AML-193 (cell line): ENCODE measurements at places on chromosomes 1 and 21.

DNA sequence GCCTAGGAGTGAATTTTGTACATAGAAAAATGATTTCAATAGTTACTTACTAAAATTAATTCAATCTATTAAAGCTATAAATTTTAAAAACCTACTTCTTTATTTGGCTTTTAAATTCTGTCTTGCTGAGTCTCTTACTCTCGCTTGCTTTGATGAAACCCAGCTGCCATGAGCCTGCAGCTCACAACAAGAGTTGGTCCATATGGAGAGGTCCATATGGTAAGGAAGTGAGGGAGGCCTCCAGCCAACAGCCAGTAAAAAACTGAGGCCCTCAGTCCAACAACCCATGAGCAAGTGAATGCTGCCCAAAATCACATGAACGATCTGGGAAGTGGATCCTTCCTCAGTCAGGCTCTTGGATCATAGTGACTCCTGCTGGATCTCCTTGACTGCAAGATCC lies 89.9 kb upstream of the CXADR start:
- no peak for DNase-seq

- DNase-seq, result no peak
Observed at GRCh38 chr1:98854137-98854536, 150.5 kb downstream of the PLPPR5 start.

DNA sequence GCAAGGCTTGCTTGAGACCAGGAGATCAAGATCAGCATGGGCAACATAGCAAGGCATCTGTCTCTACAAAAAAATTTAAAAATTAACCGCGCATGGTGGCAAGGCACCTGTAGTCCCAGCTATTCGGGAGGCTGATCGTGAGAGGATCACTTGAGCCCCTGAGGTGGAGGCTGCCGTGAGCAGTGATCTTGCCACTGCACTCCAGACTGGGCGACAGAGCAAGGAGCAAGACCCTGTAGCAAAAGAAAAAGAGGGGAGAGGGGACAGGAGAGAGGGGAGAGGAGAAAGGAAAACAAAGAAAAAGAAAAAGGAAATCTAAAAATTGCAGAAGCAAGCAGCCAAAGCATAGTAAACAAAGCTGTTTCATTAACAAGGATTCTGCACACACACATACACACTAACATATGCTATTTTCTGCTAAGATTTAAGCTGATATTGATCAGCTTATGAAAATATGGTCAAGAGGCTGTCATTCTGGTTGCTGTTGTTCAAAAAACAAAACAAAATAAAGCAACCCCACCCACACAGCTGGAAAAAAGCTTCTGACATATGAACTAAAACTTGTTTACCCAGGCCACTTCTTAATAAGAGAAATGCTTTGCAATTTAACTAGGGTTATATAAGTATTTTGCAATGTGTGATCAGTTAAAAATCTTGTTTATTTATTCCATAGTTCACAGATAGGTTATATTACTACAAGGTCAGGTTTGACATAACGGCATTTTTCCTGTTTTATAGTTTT lies 1.8 kb downstream of the ARNT start:
- no peak for DNase-seq

DNA sequence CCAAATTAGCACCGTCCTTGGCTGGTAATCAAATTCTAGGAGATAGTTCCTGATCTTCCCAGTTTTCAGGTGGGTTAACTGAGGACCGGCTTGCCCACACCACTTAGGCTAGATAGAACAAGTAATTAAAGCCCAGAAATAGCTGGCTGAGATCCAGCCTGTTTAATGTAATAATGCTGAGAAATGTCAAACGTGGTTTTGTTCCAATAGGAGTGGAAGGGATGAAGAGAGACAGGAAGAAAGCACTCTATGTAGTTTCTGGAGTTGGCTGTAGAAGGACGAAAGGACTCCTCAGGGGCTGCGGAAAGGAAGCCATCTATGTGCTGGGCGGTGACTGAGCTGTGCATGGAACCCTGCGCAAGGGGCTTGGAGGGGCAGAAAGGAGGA lies 18.6 kb downstream of the NAV1 start:
- DNase-seq, result no peak

GRCh38 chr21:42527489-42528158 lies 14.0 kb downstream of the SLC37A1 start:
- DNase-seq, result no peak

- DNase-seq, result no peak
Observed at GRCh38 chr1:1157426-1157913, 16.2 kb upstream of the TTLL10 start.

GRCh38 chr1:109225711-109226445 lies 12.2 kb downstream of the SARS1 start:
- no peak for DNase-seq

DNA sequence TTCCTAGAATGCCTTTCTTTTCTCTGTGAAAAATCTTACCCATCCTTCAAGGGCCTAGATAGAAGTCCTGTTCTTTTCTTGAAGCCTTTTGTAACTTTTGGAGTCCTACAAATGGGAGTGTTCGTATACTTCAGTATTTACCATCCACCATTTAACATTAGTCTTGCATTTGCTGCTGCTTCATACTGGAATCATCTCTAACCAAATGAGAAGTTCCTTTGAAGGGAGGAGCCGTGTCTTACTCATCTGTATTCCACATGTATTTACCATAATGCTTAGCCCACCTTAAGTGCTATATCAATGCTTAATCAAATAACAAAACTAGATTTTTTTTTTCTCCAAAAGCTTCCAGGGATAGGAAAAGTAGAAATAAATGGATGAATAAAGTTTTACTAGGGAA lies 7.1 kb downstream of the PRDX6 start:
- no peak for DNase-seq

DNA sequence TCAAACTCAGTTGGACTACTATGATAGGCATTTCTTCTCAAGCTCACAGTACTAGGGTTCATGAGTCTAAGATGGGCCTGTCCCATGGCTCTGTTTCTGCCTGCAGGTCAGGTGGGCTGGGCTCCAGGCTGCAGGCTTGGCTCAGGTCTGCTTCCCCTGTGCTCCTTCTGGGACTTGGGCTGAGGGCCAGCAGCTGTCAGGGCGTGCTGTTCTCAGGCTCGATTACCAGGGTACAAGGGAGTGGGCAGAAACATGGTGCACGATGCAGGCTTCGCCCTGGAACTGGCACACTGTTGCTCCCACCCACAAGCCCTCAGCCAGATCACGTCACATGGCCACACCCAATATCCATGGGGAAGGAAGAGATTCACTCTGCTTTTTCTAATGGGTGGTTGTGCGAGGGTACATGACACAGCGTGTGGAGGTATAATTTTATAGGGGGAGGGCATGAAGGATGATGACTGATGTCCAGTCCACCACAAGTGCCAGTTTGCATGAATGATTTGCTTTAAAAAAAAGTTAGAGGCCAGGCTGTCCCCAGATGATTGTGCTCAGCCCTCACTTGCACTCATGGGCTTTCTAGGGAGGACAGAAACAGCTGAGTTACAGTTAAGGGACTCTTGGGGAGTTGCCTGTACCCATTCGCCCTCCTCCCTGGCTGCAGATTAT lies 118.0 kb downstream of the ACTL8 start:
- DNase-seq, result no peak

GRCh38 chr1:208159555-208160258 lies 84.5 kb downstream of the PLXNA2 start:
- DNase-seq, result no peak

DNA sequence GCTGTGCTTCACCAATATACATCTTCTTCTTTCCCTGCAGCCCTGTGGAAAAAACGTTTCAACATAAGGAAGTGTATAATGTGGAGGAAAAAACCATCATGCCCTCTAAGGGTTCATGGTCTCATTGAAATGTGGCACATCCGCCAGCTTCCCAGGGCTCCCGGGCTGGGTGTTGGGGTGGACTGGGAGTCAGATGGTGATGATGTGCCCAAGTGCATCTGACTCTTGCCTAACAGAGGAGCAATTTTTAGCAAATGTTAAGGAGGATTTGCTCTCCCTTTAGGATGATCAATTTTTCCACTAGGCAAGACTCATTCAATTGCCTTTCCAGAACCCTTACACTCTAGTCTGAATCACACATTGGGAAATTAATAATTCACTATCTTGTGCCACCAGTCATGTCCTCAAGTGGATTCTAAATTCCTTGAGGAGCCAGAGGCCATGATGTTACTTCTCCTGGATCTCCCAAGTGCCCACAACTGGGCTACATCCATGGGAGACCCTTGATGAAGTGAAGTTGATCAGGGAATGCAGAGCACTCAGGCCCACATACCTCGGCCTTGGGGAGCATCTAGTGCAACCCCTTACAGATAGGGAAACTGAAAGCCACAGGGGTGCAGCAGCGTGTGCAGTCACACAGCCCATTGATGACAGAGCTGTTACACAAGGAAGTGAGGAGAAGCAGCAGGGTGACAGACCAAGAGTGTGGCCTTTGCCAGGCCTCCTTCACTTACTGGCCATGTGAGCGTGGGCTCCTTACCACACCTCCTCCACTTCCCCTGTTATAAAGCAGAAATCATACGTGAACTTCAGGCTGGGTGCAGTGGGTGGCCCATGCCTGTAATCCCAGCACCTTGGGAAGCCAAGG lies 100.0 kb upstream of the SLC44A3 start:
- peak; percentile 95 for DNase-seq

DNA sequence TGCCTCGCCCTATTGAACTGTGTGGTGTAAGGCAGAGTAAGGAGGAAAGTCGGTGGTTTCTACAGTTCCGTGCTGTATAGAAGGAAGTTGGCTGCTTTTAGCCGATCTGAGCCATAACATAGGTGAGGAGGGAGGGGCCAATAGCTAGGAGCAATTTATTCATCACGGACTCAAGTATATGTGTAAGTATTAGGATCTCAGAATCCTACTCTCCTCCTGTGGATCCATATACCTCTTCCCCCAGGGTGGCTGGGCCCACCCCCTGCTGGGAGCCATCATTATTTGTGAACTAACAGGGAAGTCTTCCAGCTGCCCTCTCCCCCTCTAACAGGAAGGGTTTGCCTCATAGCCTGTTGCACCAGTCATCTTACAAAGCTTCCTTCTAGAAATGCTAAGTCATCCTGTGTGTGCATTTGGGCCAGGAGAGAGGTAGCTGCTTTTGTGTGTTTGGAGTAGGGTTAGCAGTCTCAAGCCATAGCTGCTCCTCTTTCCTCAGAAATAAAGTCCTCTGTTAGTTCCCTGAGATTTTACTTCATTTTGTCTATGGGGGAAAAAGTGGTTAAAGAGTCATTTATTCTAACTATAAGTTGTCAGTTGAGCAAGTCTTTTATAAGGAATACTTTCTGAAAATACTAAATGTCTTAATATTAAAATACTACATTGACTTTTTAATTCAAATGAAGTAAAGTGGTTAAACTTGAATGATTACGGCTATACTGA lies 14.9 kb upstream of the CENPS start:
- DNase-seq, result peak; percentile 98

- DNase-seq, result no peak
Observed at GRCh38 chr1:60376196-60376595, 302.6 kb upstream of the C1orf87 start.

GRCh38 chr1:225412803-225413351 lies 15.0 kb downstream of the LBR start:
- no peak for DNase-seq

GRCh38 chr1:182235604-182235951 lies 156.0 kb downstream of the GLUL start:
- peak; percentile 56 for DNase-seq

GRCh38 chr21:42835611-42836401 lies 43.5 kb downstream of the WDR4 start:
- no peak for DNase-seq

DNA sequence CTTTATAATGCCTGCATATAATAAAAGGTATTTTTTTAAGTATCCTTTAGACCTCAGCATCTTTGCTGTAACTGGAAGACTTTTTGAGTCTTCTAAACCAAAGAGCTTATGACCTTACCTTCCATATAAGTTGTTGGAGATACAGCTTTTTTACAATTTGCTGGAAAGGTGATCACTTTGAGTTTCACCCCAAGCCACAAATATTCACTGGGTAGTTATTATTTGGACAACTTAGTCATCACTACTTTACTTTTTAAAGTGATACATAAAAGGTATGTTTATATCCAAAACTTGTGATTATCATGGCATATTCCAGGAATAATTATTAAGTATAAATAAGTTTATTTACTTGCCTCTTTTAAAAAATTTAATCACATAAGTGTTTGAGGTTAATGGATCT lies 246.7 kb upstream of the NRIP1 start:
- no peak for DNase-seq

DNA sequence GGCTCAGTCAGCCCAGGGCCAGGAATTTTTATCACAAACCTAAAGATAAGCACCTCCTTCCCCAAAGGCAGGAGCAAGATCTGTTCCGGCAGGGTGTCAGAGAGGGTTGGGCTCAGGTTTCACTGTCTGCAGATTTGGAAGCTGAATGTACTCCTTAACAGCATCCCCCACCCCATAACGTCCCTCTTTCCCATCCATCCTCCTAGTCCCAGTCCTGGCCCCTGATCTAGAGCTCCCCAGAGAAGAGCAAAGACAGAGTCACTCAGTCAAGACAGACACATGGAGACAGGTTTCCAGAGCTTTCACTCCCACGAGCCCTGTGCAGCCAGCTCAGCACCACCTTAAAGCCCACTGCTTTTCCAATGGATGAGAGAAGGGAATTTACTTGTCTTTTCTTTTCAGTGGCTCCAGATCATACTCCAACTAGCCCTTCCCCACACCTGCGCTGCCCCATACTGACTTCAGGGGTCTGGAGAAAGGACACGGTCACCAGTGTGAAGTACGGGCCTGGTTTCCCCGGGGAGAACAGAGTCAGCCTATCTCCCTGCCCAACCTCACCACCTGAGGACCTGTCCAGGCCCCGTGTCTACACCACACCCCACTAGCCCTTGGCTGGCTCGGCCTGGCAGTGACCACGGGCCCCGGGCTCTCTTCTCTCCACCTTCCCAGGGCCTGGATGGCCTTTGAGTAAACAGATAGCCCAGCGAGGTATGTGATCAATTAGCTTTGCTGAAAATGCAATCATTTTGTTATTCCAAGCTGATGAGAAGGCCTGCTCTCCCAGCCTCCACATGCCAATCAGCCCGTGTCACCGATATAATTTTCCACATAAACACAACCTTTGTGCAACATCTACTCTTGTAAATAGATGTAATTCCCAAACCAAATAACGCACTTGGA lies 249.1 kb downstream of the FOXD2 start:
- no peak for DNase-seq

DNA sequence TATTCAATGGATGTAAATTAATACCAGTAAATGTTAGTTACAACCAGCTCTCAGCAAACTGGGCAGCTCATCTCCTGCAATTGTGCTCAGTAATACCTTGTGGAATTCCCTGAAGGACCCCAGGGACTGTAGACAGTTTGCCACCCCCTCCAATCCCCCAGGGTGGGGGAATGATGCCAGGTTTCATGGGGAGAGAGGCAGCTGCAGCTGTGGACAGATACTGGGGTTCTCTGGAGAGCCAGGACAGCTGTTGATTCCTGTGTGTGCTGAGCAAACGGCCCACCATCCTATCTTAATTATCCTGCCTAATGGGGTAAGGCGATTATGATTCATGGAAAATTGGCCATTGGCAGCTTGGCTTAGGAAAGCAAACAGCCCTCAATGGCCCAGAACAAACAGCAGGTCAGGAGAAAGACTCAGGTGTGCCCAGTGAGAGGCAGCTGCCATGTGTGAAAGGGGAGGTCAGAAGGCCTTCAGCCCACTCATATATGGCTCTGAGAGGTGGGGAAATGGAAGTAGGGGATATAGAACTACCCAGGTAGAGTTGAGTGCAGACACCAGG lies 148.9 kb upstream of the CTTNBP2NL start:
- no peak for DNase-seq

- DNase-seq, result no peak
Observed at GRCh38 chr1:25621876-25622275, 5.3 kb downstream of the MAN1C1 start.
